ENCODE measurements at places on chromosomes 12 and 14.
A peak's percentile ranks its signal among the peaks of the same experiment; 100 is the strongest.

DNA sequence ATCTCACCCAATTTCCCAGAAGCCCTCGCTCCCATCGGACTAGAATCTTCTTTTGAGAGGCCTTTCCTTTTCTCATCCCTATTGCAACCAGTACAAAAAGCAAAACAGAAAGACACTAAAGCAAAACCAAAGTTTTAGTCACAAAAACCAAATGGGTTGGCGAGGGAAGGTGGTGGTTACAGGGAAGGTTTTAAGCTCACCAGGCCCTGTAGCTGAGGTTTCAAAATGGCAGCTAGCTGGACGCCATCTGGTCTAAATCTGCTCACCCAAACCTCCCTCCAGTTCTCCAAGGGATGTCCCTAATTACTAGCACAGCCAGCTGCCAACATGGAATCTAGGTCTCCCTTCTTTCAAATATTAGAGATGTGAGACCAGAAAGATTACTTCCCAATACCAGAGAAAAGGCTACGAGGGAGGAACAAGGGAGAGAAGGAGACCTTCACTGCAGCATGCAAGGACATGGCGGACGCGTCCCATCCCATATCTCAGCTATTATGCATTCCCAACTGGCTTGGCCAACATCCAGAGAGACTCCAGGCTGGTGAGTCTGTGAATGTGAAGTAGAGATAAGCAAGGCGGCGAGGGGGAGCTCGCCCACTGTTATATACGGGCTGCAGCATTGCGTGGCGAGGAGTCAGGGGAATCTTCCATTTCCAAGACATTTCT is 70.8 kb downstream of the DPF3 start:
- no peak for DNase-seq

DNA sequence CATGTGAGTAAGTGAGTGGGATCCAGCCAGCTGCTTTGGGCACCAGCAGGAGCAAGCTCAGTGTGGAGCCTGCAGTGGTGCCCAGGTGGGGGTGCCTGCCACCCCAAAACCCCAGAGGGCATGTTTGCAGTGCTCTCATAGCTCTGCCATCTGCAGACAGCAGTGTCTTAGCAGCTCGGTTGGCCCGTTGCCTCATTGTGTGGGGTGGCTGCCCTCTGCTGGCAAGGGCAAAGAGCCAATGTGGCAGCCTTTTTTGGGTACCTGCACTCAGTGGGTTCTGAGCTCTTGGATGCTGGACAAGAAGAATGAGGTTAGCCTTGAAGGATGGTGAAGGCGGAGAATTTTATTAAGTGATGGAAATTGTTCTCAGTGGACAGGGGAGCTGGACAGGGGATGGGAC is 52.3 kb downstream of the NEUROD4 start:
- DNase-seq, result no peak

DNA sequence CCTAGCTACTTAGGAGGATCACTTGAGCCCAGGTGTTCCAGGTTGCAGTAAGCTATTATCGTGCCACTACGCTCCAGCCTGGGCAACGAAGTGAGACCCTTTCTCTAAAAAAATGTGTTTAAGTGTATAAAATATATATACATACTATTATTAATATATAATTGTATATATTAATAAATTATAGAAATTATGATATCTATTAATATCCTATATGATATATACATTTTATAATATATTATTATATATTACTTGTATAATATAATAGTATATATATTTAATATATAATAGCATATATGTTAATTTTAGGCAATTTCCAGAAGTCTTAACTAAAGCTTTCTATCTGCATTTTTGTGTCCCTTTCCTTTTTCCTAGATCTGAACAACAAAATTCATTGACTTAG is 12.3 kb downstream of the ALDH1L2 start:
- DNase-seq, result no peak

DNA sequence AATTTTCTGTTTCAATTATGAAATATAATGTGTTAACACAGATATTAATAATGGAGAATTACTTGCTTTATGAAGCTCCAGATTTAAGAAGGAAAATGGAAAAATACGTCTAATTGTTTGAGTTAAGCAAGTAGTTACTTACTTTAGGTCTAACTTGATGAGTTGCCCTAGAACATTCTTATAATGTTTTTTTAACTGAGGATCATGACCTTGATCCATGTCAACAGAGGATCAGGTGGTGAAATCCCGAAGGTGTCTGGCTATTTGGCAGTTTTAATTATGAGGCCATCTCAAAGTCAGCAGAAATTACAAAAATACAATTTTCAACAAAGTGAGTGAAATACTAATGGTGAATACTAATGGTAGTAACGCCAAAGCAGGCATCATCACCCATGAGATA is 57.0 kb upstream of the REP15 start:
- no peak for DNase-seq

- no peak for DNase-seq
Measured at GRCh38 chr14:52399921-52400595, 85.9 kb downstream of the PTGER2 start.

GRCh38 chr12:79333144-79333543 is 357.6 kb downstream of the PAWR start:
- no peak for DNase-seq

GRCh38 chr12:31951939-31952338 is 7.3 kb upstream of the RESF1 start:
- DNase-seq, result no peak

DNA sequence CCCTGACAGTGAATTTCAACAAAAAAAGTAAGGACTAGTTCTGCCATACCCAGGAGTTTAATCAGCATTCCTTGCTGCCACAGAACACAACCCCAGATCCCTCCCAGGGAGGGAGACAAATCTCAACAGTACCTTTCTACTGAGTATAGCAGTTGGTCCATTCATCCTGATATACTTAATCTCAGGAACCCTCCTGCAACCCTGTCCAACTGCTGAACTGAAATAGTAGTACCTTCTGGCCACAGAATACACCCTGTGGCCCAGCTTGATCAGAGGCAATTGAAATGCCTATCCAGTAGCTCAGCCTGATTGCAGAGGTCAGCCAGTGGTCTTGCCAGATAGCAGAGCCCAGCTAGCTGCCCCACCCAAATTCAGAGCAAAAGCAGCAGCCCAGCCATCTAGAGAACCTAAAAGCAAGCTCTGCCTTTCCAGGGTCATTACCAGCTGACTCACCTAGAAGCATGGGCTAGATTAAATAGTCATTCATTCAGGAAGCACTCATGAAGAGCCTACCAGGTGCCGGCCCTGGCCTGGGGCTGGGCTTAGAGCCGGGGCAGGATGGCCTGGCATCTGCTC is 40.0 kb upstream of the RHOJ start:
- DNase-seq, result no peak

DNA sequence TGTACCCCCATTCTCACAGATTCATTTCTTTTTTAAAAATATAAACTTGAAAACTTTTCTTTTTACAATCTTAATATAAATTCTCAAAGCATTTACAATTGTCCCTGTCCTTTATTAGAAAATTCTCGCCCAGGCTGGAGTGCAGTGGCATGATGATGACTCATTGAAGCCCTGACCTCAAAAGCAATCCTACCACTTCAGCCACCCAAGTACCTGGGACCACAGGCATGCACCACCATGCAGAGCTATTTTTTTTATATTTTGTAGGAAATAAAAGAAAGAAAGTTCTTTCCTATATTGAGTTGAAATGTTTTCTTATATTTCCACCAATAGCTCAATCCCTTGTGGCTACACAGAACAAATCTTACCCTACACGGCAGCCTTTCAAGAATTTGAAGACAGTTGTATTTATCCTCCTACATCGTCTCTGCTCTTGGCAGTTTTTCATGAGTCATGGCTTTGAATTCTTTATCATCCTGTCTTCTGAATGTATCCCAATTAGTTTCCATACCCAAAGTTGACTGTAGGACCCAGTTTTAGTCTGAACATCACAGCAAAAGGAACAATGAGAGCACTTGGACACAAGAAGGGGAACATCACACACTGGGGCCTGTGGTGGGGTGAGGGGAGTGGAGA is 52.4 kb downstream of the SYT1 start:
- peak; percentile 17 for DNase-seq

DNA sequence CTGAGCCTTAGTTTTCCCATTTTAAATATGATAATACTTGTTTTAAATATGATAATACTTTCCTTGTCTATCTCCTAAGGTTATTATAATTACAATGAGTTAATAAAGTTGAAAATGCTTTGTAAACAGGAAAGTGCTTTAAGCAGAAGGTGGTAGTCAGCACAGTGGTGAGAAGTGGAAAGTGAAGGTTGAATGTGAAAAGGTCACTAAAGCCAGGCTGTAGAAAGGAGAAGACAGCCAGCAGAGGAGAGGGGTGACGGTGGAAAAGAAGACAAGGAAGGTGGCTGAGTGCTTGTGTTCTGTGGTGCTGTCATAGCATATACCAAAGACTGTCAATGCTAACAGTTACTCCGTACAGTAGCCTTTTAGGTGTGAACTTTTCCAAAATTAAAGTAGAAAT is 117.8 kb downstream of the ESR2 start:
- no peak for DNase-seq

- no peak for DNase-seq
Measured at GRCh38 chr12:130367523-130367922, 29.8 kb downstream of the PIWIL1 start.

DNA sequence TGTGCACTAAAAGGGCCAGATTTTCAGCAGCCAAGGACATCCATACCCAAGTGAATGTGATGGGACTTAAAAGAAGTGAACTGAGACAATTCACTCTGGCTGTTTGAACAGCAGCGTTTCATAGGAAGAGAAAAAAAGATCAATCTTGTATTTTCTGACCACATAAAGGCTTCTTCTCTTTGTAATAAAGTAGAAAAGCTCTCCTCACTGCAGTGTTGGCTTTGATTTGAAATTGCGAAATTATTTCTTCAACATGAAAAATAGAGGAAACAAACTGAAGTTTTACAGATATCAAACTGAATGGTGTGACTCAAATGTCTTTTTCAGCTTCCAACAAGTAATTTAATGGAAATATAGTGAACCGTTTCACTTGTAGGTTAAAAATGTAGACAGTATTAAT is 11.3 kb upstream of the KCNMB4 start:
- no peak for DNase-seq

DNA sequence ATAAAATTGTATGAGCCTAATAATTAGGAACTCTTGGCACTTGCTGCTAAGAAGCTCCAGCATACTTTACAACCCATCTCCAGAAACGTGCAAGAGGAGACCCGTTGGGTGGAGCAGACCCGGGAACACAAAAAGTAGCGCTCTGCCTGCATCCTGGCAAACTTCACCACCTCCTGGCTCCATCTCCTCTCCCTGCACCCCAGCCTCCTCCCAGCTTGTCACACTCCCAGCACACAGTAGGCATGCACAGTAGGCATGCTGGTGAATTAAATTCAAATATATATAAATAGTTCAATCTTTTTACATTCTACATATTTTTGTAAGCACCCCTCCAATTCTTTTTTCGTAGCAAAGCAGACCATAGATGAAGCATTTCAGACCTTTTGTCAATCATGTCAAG is 1.2 kb downstream of the VSIG10 start:
- DNase-seq, result no peak

DNA sequence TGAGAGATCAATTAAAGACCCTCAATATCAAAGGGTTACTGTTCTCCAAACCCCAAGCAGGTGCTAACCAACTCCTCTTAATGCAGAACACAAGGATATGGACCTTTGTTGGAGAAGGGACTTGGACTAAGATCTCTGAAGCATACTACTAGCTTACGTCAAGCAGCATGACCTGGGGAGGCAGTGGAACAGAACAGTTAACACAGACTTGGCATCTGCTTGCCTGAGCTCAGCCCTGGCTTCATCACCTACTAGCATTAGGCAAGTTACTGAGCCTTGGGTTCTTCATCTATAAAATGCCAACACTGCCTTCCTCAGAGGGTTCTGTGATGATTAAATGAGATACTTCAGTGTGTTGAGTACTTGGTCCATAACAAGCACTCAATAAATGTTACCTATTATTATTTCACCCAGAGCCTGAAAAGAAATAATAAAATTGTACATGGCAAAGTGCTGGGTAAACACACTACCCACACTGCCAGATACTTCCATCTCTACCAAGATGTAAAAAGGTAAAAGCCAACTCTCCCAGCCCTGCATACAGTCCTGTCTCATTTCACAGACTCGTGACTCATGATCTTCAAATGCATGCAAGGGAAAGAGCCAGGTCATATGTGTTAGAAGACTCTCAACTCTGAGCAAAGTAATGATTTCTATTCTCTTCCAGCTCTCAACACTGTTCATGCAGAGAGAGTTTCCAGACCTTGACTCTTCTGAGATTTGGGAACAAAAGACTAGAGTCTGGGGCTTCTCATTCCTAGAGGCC is 39.7 kb downstream of the FMNL3 start:
- no peak for DNase-seq

- no peak for DNase-seq
Measured at GRCh38 chr12:70197345-70197744, 45.9 kb upstream of the CNOT2 start.

DNA sequence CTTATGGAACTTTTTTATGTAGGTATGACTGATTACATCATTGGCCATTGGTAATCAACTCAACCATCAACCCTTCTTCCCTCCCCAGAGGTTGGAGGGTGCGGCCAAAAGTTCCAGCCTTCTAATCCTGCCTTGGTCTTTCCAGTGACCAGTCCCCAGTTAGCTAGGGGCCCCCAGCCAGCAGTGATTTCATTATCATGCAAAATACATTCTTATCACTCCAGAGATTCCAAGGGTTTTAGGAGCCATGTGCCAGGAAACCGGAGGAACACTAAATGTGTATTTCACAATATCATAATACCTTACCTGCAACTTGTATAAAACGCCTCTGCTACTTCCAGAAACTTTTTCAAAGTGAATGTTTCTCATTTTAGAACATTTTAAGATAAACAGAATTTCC is 181.5 kb upstream of the PELI2 start:
- DNase-seq, result no peak

DNA sequence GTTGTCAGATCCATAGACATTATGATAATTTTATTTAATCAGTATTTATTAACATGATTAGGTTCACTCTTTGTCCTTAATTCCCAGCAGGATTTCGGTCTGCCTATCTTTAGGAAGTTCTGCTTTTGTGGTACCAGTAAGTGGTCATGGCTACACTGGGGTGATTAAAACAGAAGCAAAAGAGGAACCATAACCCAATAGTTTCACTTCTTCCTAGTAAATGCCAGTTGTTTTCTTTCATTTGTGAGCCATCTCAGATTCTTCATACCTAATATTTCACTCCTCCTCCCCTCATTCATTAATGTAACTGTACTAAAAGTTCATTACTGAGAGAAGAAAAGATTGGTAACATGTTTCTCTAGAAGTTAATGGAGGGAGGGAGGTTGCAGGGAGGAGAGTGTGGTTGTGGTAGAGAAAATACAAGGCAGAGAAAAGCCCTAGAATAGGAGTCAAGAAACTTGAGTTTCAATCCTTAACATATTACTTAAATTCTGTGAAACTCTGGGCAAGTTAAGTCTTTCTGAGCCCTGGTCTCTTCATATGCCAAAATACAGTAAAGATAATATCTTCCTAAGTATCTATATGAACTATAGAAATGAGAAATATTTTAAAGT is 101.2 kb downstream of the PEBP1 start:
- no peak for DNase-seq
